Mesothelial cell of epicardium (in vitro differentiated cells): ENCODE measurements at places on chromosomes 2 and 18. TPM values are rescaled to one million over a fixed set of nuclear protein-coding genes. Genes with fewer than 3 reads are reported as not detected.

The IL37 gene
- not detected in 3 replicates for total RNA-seq

The CFAP65 gene
- not detected in 3 replicates for total RNA-seq

The POU3F3 gene
- total RNA-seq = not detected in 3 replicates

The STAT4 gene
- 1.9 to 2.9 TPM (median 2.4 TPM) in 3 replicates for total RNA-seq

The PPP4R3B gene
- total RNA-seq = 52.0 to 56.2 TPM (median 54.1 TPM) in 3 replicates

The RND3 gene
- total RNA-seq = 140 to 145 TPM (median 144 TPM) in 3 replicates

The SPP2 gene
- not detected in 3 replicates for total RNA-seq

The CHST9 gene
- total RNA-seq = 1.8 to 2.4 TPM (median 2.3 TPM) in 3 replicates

The CIB4 gene
- not detected in 3 replicates for total RNA-seq

The DSG1 gene
- total RNA-seq = 0.07 to 0.18 TPM (median 0.09 TPM) in 3 replicates

The DSG2 gene
- 98.0 to 102 TPM (median 98.4 TPM) in 3 replicates for total RNA-seq

The LGALSL gene
- 15.4 to 20.0 TPM (median 15.6 TPM) in 3 replicates for total RNA-seq

The UGT1A8 gene
- total RNA-seq = not detected in 3 replicates
